ENCODE measurements at places on chromosomes 3 and 15.
A peak's percentile ranks its signal among the peaks of the same experiment; 100 is the strongest.

GRCh38 chr3:143416229-143416628, 296.7 kb downstream of the CHST2 start:
- no peak for DNase-seq

DNA sequence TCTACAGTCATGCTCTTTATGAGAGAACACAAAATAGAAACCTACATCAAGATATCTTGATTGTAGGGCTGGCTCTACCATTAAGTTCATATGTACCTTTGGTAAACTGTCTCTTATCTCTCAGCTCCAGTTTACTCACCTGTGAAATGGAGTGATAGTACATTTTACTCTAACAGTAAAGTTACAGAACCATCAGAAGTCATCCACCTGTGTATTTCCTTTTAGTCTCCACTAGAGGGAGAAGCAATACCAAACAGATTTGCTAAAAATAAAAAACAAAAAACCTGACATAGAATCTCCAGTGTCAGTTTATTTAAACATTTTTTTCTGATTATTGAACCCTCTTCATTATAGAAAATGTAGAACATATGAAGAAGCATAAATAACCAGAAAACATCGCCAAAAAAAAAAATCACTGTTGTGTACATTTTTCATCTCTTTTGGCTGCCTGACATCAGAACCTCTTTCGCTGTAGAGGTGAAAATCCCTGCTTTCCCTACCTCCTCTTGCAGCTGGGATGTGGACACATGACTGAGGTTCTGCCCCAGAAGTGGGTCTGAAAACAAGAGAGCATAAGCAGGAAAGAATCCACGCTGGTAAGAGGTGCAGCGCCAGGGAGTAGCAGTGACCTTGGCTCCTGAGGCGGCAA, 48.7 kb upstream of the WDR72 start:
- no peak for DNase-seq

- DNase-seq, result no peak
These were observed 12.7 kb downstream of the CD200 start for GRCh38 chr3:112345681-112346080.

DNA sequence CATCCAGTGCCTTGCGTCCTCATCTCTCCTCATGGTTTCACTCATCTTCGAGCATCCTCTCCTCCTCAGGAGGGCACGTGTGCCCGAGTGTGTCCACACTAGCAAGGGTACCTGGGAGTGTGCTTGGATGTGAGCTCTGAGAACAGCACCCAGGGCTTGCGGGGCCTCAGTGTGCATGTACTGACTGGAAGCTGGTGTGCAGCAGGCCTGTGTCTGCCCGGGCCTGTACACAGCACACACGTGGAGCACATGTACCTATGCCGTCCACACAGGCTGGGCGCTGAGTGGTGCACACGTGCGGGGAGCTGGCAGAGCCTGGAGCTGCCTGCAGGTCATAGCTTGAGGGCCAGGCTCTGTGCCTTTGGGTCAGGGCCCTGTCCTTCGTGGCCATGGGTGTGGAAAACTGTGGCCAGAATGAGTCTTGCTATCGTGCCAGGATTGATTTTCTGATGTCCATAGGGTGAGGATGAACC, 34.9 kb downstream of the TSPAN3 start:
- no peak for DNase-seq

- no peak for DNase-seq
These were observed 11.9 kb downstream of the ZNF385D start for GRCh38 chr3:21738935-21739702.

DNA sequence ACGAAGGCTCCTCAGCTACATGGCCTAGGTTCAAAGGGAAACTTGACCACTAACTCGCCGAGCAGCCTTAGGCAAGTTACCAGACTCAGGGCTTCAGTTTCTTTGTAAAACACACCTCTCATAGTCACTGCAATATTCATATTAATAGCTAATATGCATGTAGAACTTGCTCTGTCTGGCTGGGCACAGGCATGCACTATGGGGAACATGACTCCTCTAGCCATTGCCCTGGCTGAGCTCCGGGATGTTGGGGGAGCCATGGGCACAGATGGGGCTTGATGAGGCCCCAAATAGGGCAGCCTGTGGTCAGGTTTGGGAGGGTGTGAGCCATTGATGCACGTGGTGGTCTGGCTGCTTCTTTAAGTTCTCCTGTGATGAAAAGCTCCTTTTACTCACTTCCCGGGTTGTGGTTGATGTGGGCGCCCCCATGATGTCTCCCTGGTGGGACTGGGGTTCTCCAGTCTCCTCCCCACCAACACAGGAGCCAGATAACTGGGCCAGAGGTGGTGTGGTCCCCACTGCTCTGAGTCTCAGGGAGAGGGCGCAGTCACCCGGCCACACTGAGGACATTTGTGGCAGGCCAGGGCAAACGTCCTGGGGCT, 29.4 kb upstream of the DUSP7 start:
- DNase-seq, result peak; percentile 14

DNA sequence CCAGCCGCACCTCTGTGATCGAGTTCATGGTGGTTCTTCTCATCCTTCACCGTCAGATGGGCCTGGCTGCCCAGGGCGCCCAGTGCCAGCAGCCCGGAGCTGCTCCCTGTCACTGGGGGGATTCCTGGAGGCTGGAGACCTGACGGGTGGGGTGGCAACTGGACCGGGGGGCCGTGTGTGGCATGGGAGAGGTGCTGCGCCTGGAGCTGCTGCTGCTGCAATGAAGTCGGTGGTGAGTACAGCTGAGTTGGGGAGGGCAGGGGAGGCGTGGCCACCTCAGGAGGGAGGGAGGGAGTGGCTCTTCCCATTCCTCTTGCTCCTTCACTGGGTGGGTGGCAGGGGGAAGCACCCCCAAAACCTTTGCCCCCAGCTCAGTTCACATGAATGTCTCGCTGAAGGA, 31.7 kb downstream of the TLE3 start:
- no peak for DNase-seq

- no peak for DNase-seq
These were observed 75.7 kb downstream of the TRIM69 start for GRCh38 chr15:44812029-44812517.

DNA sequence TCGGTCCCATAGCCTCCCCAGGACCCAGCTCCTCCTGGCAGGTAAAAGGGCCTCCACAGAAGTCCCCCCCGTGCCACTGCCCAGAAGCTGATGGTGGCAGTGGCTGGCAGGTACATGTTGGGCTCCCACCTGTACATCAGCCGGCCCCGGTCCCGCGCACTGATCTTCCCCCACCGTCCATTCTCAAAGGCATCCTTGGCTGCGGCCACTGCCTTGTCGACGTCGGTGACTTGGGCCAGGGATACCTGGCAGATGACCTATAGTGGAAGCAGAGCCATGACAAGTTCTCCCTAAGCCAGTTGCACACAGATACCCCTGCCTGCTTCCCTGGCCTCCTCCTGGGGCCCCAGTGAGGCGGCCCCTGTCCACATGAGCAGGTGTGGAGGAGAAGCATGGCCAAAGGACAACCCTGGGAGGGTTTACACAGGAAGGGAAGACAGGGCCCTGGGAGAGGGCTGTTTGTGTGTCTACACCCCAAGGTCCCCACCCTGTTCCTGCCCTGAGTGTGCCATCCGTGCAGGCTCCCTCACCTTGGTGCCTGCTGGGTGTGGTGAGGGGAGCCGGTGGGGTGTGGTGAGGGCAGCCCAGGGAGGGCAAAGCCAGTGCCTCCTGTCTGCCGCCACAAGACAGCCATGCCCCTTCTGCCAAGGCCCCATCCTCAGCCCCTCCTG, 44.8 kb downstream of the ALDH1L1 start:
- DNase-seq, result no peak

DNA sequence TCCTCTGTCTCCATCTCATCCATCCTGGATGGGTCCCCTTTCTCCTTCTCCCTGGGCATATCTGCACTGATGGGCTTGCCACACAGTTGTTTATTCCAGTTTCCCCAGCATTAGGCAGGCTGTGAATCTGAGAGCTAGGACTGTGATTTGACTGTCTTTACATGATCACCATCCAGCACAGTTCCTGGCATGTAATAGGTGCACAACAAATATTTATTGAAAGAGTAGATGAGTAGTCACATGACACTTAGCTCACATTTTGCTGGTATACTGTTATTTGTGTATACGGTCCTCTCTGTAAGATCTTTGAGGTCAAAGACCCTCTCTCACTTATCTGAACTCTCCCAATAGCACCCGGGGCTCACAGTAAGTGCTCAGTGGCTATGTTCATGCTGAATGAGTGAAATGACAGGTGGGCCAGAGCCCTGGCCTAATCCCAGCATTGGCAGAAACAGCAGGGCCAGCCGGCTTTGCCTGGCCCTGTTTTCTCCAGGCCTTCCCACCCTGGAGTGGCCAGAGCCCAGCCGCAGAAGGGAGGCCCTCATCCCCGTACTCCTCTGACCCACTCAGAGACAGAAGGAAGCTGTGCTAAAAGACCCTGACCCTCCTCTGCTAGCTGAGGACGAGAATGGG, 16.2 kb upstream of the BAHD1 start:
- no peak for DNase-seq

DNA sequence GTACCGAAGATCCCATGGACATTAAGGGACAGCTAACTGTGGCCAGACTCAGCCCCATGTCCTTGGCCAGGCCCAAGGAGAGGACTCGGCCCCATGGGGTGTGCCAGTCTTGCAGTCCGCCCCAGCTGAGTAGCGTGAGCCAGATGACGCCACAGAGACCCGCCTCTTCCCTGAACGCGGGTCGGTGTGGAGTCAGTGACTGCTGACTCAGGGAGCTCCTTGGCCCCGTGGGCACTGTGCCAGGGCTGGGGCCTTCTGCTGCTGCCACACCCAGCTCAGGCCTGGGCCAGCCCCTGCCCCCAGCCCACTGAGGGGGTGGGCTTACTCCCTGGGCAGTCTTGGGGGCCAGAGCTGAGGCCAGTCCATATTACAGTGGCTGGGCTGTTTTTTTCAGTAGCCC, 52.8 kb downstream of the PLXNA1 start:
- DNase-seq, result no peak

- DNase-seq, result no peak
These were observed 291.3 kb downstream of the TLE3 start for GRCh38 chr15:69806287-69806915.

- no peak for DNase-seq
These were observed 108.7 kb downstream of the ITPR1 start for GRCh38 chr3:4601892-4602291.

DNA sequence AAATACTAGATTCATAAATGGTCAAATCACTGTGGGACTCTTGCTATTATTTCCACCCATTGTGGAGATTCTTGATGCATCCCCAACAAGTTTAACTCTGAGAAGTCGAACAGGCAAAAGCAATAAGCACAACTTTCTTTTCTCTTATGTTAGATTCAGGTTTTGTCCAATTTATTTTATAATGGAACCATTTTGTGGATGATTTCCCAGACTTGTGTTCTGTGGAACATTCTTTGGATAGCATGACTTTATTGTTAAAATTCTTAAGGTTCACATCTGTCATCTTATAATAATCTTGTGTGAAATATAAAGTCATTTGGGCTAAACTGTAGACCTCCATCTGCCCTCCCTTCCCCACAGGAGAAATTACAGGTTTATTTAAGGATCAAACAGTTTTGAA, 213.7 kb downstream of the LPP start:
- DNase-seq, result no peak

GRCh38 chr3:9703736-9704346, at the start of gene CPNE9:
Gene CPNE9 (plus strand): TSS chr3:9703833. CDS start chr3:9703997, 164 bp downstream.
- DNase-seq, result no peak

DNA sequence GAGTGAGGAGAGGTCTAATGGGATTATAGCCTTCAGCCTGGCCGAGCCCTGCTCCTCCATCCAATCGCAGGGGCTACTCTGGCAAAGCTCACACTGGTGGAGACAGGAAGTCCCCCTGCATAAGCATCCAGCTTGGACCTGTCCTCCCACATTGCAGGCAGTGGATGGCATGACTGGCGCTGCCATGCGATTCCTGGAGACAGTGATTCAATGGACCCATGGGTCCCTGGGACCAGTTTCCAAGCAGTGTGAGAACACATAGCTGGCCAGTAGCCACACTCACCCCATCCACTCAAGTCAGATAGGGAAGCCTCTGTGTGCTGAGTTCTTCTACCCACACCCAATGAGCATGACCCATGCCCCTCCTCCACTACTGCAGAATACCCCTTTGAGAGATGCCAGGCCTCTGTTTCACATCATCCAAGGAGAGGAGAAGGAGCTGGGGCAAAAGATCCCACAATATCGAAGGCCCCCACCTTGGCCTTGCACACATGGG, 18.1 kb upstream of the POC1A start:
- DNase-seq, result no peak

DNA sequence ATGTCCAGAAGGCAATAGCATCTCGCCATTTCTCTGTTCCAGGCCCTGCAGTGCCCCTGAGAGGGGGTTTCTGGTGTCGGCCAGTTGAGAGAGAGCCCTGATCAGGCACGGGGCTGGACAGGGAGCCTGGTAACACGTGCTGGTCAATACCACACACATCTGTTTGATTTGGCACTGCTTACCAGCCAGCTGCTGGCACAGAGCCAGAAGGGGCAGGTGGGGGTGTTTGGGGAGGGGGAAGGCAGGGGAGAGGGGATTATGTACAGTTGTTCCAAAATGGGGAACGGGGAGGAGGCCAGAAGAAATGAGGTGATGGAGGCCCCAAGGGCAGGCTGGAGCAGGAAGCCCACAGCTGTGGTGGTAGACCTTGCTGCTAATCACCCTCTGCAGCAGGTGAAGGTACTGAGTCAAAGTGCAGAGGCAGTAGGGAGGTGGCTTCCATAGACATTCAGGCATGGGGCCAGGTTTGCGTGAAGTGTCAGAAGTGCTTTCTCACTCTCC, 153.5 kb upstream of the LPP start:
- no peak for DNase-seq

GRCh38 chr3:54710954-54711353, 216.9 kb downstream of the LRTM1 start:
- DNase-seq, result no peak

DNA sequence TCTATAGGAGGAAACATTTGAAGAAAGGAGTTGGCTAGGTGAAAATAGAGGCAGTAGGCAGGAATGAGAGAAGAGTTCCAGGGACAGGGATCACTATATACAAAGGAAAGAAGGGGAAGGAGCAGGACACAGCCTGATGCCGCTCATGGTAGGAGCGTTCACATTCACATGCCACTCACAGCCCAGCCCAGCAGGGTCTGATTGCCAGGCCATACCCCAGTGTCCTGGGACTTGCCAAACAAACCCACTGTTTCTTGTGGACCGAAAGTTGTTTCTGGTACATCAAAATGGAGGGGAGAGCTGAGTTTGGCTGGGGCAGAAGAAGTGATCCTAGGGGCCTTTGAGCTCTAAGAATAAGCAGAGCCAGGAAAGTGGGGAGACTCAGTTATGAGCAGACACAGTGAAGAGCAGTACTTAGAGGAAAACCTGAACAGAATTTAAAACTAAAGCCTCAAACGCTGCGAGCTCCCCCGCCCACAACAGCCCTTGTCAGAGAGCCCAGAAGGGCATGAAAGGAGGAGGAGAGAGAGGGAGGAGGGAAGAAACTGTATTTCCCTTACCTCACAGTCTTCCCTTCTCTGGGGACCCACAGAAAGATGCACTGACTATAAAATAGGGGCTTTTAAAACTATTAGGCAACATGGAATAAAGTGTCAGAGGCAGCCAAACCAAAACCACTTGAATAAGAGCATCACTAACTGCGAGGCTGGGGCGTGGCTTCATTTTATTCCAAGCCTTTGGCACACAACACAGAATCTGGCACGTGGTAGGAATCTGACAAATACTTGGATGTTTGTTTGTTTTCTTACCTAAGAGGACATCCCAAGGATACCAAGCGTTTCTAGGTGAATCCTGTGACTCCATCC, 129.0 kb downstream of the RPL22L1 start:
- DNase-seq, result no peak

- no peak for DNase-seq
These were observed 18.9 kb downstream of the CCPG1 start for GRCh38 chr15:55389264-55389607.

- no peak for DNase-seq
These were observed 394.6 kb downstream of the GABRB3 start for GRCh38 chr15:26378304-26378703.

GRCh38 chr15:64706011-64706911, 69.1 kb downstream of the RBPMS2 start:
- no peak for DNase-seq

Measured in activated CD8-positive, alpha-beta memory T cell treated with anti-CD3 and anti-CD28 coated beads for 48 hours (primary cell).